ENCODE measurements at places on chromosomes 3 and 15. TPM values are rescaled to one million over a fixed set of nuclear protein-coding genes. Genes with fewer than 3 reads are reported as not detected.

- no peak overlapping the region for H3K4me3 ChIP-seq
- no peak overlapping the region for H3K27ac ChIP-seq
- no peaks in the 10 kb centered on the region for H3K4me1 ChIP-seq
- peaks cover 16% of the 10 kb centered on the region for H3K27me3 ChIP-seq
- no peaks in the 10 kb centered on the region for H3K36me3 ChIP-seq
- no peak for DNase-seq
These were observed 57.5 kb upstream of the ITGA11 start for GRCh38 chr15:68489421-68489820.

DNA sequence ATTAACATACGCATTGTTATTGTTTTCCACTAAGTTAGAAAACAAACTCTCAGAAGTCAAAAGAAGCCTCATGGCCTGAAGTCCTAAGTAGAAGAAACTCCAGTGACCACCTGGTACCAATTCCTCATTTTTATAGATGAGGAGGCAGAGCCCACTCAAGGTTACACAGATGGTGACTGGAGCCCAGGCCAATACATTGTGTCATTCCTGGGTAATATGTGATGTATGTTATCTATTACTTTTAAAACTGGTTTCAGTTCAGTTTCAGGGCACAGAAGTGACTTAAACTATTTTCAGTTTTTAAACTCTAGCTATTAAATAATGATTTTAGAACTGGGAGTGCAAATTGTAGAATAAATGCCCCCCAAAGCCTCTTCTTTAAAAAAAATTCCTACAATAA, 66.7 kb upstream of the STXBP5L start:
- no peak overlapping the region for H3K27ac ChIP-seq
- no peaks in the 10 kb centered on the region for H3K36me3 ChIP-seq

GRCh38 chr15:77527164-77527778, 105.4 kb downstream of the LINGO1 start:
- H3K27ac ChIP-seq, result no peak overlapping the region
- no peak overlapping the region for H3K4me3 ChIP-seq
- H3K36me3 ChIP-seq, result no peaks in the 10 kb centered on the region

DNA sequence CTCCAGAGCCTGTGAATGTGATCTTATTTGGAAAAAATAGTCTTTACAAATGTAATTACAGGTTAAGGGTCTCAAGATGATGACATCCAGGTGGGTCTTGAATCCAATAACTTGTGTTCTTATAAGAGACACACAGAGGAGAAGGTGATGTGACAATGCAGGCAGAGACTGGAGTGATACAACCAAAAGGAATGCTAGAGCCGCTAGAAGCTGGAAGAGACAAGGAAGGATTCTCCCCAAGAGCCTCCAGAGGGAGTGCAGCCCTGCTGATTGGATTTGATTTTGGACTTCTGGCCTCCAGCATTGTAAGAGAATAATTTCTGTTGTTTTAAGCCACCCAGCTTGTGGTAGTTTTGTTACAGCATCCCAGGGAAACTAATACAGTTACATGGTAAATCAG, 9.7 kb downstream of the MYH15 start:
- no peak overlapping the region for H3K4me3 ChIP-seq
- DNase-seq, result no peak
- H3K27me3 ChIP-seq, result no peaks in the 10 kb centered on the region
- no peaks in the 10 kb centered on the region for H3K36me3 ChIP-seq
- no peak overlapping the region for H3K27ac ChIP-seq
- no peaks in the 10 kb centered on the region for H3K4me1 ChIP-seq

DNA sequence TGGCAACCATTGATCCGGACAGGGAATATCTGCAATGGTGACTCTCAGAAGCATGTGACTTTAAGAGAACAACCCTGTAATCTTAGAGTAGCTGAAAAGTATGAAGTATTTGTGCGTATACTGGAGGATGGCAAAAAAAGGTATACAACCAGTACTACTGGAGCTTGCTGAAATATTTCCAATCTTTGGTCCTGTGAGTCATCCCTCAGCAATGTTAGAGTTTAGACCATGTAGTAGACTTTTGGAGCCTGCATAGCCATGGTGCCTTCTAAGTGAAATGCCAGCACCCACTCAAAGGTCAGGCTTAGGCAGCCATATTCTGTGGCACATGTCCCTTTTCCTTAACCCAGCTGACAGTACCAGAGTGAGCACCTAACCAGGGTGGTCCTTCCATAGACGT, 429.4 kb downstream of the NTRK3 start:
- H3K4me3 ChIP-seq, result no peak overlapping the region
- no peak overlapping the region for H3K27ac ChIP-seq
- H3K36me3 ChIP-seq, result no peaks in the 10 kb centered on the region
- no peaks in the 10 kb centered on the region for H3K27me3 ChIP-seq
- H3K4me1 ChIP-seq, result no peaks in the 10 kb centered on the region
- DNase-seq, result no peak

DNA sequence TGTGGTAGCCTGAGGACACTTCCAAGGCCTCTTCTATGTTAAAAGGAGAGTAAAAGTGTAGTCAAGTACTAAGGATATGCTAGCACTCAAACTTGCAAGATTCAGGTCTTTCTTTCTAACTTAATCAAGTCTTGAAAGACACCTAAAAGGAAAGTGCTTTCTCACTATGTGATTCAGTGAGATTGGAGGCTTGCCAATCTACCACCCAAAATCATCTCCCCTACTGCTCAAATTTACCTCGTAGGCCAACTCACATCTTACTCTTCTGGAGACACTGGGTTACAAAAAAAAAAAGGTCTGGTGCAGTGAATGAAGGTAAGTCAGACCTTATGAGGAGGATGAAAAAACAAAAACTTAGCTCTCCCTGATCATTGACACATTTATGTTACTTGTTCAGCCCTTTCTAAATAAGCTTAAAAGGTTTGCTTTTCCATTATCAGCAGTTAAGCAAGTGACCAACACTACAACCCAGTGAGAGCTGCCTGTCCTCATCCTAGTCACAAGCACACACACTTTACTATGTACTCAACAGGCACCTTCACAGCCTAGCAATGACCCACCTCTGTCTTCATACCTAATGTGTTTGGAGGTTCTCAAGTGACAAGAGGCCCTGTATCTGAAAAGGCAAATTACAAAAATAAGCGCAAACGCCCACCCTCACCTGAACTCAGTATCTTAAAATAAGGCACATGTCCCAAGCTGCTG, 19.6 kb downstream of the SUMF1 start:
- H3K4me3 ChIP-seq, result no peak overlapping the region
- no peak overlapping the region for H3K27ac ChIP-seq
- H3K27me3 ChIP-seq, result no peaks in the 10 kb centered on the region
- no peak for DNase-seq
- H3K4me1 ChIP-seq, result no peaks in the 10 kb centered on the region
- no peaks in the 10 kb centered on the region for H3K36me3 ChIP-seq

- H3K4me3 ChIP-seq, result no peak overlapping the region
- H3K4me1 ChIP-seq, result peaks cover 7% of the 10 kb centered on the region
- no peak for DNase-seq
These were observed 77.8 kb downstream of the NBEAL2 start for GRCh38 chr3:47057212-47057671.

- no peaks in the 10 kb centered on the region for H3K36me3 ChIP-seq
- peak; percentile 14 for DNase-seq
- no peak overlapping the region for H3K4me3 ChIP-seq
- no peaks in the 10 kb centered on the region for H3K27me3 ChIP-seq
These were observed 455.3 kb upstream of the NR2F2 start for GRCh38 chr15:95875121-95875643.

DNA sequence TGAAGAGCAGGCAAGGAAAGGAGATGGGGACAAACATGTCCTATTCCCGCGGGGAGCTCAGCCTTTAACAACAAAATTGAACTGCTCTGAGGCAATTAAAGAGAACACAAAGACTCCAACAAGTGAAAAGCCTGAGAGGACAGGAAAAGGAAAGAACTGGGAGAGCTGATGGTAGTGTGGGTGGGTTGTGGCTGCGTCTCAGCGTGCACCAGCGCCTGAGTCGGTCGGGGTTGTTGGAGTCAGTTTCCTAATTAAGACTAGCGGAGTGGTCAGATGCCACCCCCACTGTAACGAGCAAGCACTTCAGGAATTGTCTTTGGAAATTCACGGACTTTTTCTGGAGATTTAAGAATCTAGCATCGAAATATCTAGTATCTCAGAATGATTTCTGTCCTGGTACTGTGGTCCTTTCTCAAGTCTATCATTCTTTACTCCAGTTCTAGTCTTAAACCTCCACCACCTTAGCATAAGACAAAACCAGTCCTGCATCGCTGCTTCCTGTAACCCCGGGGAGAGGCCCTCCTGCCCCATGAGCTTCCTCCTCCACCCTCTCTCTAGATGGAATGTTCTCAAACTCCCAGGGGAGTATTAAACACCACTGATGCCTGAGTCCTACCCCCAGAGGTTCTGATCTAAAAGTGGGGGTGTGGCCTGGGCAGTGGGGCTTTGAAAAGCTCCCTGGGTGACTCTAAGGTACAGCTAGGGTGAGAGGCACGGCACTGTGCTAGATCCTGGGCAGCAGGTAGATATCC, 104.0 kb downstream of the CYP19A1 start:
- H3K27ac ChIP-seq, result no peak overlapping the region
- no peaks in the 10 kb centered on the region for H3K36me3 ChIP-seq
- H3K27me3 ChIP-seq, result peaks cover 4% of the 10 kb centered on the region
- no peak for DNase-seq

- no peak overlapping the region for H3K4me3 ChIP-seq
- no peak overlapping the region for H3K27ac ChIP-seq
- H3K4me1 ChIP-seq, result no peaks in the 10 kb centered on the region
These were observed 108.3 kb downstream of the P3H2 start for GRCh38 chr3:190012314-190012782.

- no peaks in the 10 kb centered on the region for H3K27me3 ChIP-seq
- H3K36me3 ChIP-seq, result no peaks in the 10 kb centered on the region
- no peak for DNase-seq
- no peak overlapping the region for H3K27ac ChIP-seq
These were observed 282.1 kb downstream of the THSD4 start for GRCh38 chr15:71397377-71397776.

Gene PFN2
- 64.1 TPM for total RNA-seq

Gene VILL
- total RNA-seq, result 4.6 TPM

Gene PLSCR2
- total RNA-seq, result not detected

Gene GOLGA6B
- not detected for total RNA-seq

Gene RTP2
- 1.9 TPM for total RNA-seq

Gene ROPN1B
- total RNA-seq, result 1.3 TPM
